ENCODE measurements at places on chromosomes 2 and 18.

DNA sequence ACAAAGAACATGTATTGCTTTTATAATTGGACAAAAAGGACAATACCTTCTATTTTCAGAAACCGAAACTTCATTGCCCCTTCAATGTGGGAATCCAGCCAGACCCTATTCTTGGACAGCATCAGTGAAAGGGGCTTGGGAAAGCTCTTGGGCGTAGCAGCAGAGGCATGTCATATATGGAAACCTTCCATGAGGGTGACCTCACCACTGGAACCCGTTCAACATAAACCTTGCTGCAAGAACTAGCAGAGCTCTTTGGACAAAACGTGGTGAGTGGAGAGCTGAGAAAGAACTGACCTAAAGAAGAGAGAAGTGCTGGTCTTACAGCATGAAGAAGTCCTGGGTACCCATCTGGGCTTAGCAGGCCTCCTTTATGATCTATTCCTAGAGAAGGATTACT lies 22.7 kb upstream of the ACTG2 start:
- DNase-seq: no peak

DNA sequence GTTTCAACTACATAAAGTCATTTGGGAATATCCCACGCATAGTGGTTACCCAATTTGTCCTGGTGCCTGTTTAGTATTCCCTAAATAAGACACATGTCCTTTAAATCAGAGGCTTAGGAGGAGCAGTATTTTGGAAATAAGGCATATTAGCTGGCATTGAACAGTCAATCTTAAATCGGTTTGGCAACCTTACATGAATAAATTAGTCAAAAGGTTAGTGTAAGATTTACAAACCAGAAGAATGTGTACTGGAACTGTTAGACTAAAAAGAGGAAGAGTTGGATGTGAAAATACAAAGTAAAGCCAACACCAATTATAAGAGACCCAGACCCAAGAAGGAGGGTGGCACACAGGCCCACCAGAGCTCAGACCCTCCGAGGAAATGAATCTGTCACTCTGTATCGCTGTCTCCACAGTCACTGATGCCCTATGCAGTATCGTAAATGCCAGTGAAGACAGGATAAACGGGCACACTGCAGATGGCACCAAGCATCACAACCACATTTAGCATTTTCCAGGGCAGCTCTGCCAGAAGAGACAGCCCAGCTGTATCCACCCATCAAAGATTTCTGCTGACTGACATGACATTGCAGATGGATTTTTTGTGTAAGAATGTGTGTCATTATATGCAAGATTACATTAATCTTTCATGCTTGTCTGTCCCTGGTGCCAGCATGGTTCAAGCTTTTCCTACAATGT lies 90.4 kb downstream of the CERKL start:
- no peak for DNase-seq

GRCh38 chr2:223952280-223952968 lies 4.8 kb upstream of the MRPL44 start:
- no peak for DNase-seq

DNA sequence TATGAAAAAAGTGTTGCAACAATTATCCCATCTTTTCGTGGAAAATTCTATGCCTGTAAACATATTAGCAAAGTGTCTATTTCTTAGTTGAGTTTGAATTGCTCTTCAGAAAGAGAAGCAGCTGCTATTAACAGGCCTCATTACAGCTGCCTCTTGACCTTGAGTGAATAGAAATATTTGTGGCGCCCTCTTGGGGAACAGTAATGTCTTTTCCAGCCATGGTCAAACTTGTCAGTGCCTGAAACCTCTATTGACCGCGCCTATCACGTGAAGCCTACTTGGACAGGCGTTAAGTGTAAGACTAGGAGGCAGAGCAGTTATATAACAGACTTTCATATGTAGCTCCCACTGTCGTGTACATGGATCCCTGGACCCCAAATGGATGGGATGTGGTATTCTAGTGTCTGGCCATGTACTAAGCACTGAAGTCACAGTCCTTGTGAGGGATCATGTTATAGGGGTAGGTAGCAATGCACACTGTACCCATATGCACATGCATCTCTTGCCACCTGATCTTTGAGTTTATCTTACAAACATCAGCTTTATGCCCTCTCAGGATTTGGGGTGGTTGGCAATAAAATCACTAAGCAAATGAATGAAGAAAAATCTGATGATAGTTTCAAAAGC lies 245.0 kb downstream of the PTGR3 start:
- DNase-seq: no peak

GRCh38 chr2:71849111-71849510 lies 298.6 kb downstream of the CYP26B1 start:
- peak; percentile 22 for DNase-seq

GRCh38 chr2:159046966-159047365 lies 78.5 kb downstream of the TANC1 start:
- DNase-seq: no peak

All from left lobe of liver (tissue), 2 donors.